ENCODE measurements at places on chromosomes 1 and 21.

GRCh38 chr21:38433471-38433870 is 64.8 kb downstream of the ERG start:
- no peak for DNase-seq

DNA sequence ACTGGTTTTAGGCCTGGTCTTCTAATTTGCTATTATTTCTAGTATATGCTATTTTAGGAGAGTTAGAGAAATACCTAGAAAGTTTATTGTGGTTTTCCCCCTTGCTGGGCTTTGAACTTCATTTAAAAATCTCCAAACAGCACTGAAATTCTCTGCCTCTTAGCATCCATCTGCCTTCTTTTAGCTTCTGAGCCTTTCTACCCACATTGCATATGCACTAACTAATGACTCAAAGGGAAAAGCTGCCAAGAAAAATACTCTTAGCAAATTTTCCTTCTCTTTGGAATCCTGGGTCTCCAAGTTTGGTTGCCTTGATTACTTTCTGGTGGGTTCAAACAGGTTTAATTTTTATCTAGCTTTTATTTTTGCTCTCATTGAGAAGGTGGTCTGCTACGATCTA is 408.4 kb upstream of the PTBP2 start:
- no peak for DNase-seq

DNA sequence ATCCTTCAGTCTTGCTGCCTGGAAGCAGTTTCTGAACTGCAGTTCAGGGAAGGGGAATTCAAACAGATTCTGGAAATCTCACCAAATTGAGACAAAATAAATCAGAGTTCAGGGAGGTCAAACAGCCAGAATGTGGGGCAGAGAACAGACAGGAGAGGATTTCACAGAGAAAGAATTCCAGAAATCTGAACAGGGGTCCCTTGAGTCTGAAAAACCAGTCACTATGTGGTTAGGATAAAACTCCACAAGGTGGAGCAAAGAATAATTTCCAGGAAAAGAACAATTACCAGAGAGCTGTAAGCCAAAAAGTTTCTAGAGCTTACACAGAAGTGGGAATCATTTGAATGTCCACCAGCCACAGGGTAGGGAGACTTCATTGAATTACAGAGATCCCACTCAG is 84.7 kb downstream of the URB2 start:
- no peak for DNase-seq

DNA sequence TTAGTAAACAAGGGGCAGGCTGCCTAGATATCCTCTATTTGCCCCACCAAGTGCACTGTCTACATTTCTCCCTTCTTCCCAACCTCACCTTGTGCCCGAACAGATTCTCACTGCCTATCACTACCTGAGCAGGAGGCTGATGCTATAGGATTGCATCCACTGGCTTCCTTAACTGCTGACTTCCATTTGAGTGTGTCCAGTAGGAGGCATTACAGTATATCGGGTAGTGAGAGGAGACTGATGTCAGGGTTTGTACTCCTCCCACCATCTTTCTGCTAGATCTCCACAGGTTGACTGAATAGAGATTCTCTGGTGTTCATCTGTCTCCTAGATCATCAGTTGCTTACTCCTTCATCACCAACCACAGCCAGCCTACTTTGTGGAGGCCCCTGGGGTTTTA is 796.3 kb downstream of the LRRIQ3 start:
- no peak for DNase-seq

- DNase-seq, result no peak
These were observed 591.0 kb downstream of the ADGRL2 start for GRCh38 chr1:82391712-82392111.

DNA sequence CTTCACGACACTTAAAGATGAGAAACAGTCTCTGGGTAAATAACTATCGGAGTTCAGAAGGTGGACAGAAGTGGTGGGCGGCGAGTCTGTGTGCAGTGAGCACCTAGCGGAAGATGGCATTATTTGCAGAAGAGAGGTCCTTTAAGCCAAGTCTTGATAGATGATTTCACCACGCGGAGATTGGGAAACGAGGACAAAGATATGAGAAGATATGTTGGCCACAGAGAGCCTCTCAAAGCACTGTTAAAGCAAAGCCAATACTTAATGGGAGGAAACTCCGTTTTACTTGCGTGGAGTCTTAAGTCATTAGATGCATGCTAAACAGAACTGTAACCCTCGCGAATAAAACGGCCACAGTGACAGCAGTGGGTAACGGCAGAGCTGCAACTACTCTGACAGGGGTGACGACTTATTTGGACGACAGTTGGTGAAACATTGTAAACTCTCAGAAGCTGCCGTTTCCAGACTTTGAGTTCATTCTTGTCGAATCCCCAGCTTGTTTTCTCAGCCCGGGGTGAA is 577 bp upstream of the CEP350 start:
- peak; percentile 40 for DNase-seq

DNA sequence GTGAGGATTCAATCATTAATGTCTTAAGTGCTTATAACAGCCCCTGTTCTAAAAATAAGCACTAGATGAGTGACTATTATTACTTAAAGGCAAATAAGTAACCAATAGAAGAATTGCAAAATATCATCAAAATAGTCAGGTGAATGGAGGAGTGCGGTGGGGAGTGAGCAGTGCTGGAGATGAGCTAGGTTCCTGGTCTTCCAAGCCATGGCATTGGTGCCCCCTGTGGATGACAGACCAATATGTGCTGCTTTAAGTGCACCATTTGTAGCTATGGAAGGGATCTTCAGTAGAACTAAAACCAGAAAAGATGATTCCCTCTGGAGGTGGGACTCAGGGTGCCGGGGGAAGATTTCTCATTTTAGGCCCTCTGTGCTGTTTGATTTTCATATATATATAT is 46.1 kb upstream of the SLC30A1 start:
- DNase-seq, result no peak

- no peak for DNase-seq
These were observed 3.1 kb downstream of the ACADM start for GRCh38 chr1:75727571-75727970.

GRCh38 chr1:55781003-55781402 is 565.8 kb upstream of the USP24 start:
- no peak for DNase-seq

DNA sequence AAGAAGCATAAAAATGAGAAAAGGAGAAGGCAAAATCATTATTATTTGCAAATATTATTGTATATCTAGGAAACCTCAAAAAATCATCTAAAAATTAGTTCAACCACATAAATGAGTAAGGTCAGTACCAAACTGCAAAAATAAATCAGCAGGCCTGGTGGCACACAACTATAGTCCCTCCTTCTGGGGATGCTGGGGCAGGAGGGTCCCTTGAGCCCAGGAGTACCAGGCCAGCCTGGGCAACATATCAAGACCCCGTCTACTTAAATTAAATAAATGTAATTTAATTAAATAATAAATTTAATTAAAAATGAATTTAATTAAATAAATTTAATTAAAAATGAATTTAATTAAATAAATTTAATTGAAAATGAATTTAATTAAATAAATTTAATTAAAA is 40.3 kb upstream of the TRIM67 start:
- no peak for DNase-seq

- peak; percentile 18 for DNase-seq
These were observed 298.3 kb downstream of the GPATCH2 start for GRCh38 chr1:217332431-217333065.

- peak; percentile 22 for DNase-seq
These were observed 569 bp upstream of the WARS2 start for GRCh38 chr1:119141020-119141424.

GRCh38 chr1:155989242-155990004 is 11.1 kb upstream of the ARHGEF2 start:
- peak; percentile 72 for DNase-seq

- DNase-seq, result no peak
These were observed 20.6 kb downstream of the PTGFR start for GRCh38 chr1:78511334-78511733.

GRCh38 chr1:244100276-244100675 is 49.2 kb downstream of the ZBTB18 start:
- DNase-seq, result no peak

DNA sequence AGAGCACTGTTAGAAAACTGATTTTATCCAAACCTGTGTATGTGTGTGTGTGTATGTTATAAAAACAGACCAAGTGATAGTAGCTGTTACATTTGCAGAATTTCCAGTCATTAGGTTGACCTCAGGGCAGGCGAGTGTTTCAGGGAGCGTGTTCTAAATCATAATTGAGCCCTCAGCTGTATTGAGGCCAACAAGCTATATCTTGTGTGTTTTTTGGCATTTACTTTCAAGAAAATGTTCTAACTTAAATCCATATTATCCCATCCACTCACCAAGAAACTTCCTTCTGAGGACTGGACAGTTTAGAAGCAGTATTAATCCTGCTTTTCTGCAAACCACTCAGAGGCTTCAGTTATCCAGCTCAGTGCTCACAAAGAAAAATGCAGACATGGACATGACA is 12.0 kb downstream of the DDAH1 start:
- DNase-seq, result no peak

GRCh38 chr1:25815208-25816111 is 4.3 kb upstream of the MTFR1L start:
- DNase-seq, result no peak

- DNase-seq, result no peak
These were observed 1.2 kb downstream of the C1QTNF12 start for GRCh38 chr1:1245178-1245816.

- no peak for DNase-seq
These were observed 2.2 kb downstream of the TMED5 start for GRCh38 chr1:93177991-93178390.

DNA sequence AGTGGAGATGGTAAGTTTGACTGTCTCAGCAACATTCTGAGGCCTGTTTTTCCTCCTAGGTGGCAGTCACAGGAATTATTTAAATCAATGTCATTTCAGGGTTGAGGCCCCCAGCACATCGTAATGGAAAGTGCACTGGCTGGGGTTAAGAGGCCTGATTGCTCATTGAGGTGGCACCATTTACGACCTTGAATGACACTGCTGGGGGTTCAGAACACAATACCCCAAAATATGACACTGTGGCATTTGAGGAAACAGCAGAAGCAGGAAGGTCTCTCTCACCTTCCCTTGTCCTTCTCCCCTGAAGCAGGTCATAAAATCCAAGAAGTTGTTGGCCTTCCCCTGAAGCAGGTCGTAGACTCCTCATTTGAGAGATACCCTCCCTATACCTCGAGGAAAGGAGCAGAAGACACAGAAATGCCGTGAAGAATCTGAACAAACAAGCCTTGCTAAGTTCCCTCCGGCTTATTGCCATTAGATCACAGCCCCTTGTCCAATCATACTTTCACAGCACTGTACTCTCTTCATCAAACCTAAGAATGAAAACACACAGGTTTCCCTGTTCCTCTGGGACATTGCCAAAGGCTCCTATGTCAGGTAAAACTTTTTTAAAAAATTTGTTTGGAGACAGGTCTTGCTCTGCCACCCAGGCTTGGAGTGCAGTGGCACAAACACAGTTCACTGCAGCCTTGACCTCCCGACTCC is 71.3 kb downstream of the S1PR1 start:
- no peak for DNase-seq

GRCh38 chr1:22870201-22870871 is 102.3 kb downstream of the LACTBL1 start:
- DNase-seq, result peak; percentile 20

- no peak for DNase-seq
These were observed 236.9 kb upstream of the NRIP1 start for GRCh38 chr21:15301736-15302135.

GRCh38 chr1:109624201-109625010 is 4.8 kb downstream of the AMPD2 start:
- no peak for DNase-seq

DNA sequence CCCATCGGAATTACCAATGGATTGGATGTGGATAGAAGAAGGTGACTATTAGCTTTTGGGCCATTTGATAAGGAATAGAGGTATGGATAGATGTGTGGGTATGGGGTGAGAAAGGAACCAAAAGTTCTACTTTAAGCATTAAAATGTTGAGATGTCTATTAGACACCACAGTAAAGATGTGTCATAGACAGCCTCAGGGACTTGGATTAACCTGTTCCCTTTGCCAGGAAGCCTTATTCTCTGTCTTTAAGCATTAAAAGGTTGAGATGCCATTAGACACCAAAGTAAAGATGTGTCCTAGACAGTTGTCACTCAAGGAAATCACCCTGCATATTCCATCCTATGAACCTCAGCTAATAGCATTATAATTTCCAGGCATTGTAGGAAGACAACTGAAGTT is 11.0 kb upstream of the DENND1B start:
- DNase-seq, result no peak

DNA sequence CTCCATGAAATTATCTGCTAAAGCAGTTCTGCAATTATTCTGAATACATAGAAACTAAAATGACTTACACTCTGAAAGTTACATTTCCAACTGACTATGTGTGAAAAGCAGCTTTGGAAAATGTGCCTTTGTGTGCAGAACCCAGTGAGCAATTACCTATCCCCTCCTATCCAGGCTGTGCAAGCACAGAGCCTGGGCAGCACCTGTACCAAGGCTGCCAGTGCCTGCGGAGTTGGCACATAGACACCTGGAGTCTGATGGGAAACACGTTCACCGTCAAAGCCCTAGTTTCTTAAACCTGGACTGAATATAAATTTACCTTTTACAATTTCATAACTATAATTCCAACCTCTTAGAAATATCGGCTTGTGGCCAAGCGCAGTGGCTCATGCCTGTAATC is 307.3 kb downstream of the KCNH1 start:
- no peak for DNase-seq

DNA sequence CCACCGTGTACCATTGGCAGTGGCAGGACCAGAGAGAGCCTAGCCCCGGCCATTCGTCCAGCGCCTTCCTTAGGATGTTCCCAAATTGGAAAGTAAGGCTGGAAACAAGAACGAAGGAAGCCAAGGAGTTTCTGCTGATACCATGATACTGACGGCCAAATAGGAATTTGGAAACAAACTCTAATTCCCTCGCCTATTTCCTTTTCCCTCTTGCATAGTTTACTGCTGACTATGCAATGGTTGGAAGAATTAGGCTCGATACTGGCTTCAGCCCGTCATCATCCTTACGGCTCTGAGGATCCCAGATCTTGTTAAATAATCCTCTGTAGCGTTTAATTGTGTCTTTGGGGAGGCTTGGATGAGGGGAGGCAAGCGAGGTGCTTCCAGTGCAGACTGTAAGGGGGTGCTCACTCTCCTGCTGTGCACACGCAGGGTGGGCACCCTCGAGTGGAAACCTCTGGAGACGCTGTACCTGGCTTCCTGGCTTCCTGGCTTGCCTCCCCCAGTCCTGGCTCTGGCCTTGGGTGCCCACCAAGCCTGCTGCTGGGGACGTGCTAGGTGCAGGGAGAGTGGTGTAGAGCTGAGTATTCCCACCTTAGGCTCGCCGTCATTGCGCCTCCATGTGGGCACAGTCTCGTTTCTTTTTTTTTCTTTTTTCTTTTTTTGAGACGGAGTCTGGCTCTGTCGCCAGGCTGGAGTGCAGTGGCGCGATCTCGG is 27.4 kb upstream of the CAMTA1 start:
- no peak for DNase-seq

GRCh38 chr1:18119289-18119688 is 11.7 kb downstream of the IGSF21 start:
- no peak for DNase-seq

DNA sequence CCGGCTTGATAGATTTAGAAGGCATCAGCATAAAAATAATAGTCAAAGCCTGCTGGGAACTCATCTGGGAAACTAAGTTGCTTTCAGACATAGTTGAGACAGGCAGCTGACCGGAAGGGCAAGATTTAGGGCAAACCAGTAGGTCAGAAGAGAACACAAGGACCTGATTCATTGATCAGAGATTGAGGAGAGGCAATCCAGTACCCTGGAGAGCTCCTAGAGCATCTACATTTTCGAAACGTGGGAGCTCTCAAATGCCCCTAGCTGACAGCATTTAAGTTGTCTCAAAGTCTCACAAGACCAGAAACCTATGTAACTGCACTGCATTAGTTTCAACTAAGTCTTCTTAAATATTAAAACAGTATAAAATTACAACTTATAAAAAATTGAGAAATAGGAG is 22.9 kb upstream of the MTF2 start:
- no peak for DNase-seq
